ENCODE measurements at places on chromosomes 7 and 10.

GRCh38 chr10:32516567-32517495 lies 70.9 kb downstream of the CCDC7 start:
- DNase-seq = no peak

- DNase-seq = no peak
Measured at GRCh38 chr10:131915990-131916766, 15.4 kb downstream of the PPP2R2D start.

DNA sequence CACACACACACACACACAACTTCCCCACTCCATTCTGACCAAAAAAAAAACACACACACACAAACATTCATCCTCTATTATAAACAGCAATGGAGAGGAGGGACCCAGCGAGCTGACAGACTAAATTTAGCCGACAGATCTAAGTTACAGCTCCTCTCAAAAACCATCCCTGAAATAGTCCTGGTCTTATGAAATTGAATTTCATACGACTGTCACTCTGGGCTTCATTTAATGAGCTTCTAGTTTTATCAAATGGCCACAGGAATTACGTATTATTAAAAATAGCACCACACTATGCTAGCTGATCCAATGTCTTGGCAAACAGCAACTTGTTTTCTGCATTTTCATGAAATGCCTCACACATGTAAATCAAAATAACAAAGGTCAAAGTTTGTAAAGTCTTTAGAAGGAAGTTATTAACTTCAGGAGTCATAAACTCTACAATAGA lies 131.3 kb upstream of the ASAH2 start:
- no peak for DNase-seq

- no peak for DNase-seq
Measured at GRCh38 chr7:120091807-120092206, 181.2 kb upstream of the KCND2 start.

DNA sequence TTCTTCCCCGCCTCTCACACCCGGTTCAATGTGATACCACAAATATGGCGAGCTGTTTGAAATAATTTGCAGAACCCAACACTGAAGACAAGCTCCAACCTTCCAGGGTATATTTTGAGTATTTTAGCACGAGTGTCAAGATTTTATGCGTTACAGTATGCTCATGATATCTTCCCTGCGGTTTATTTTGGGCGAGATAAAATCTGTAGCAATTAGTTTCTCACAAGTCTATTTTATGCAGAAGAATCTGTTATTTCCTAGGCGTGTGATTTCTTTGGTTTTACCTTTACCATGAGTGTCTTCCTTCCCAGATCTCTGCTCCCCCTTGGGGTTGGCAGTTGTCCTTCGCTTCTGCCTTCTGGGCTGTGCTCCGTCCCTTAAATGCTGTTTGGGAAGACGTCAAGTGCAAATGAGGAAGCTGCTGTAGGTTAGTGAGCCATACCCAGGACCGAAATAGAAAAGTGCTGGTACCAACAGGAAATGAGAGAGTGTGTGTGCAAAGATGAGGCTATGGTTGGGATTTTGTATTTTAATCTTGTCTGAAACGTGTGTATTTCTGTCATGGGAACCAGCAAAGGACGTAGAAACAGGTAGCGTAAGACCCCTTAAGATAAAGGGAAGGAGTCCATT lies 299.8 kb downstream of the KLF6 start:
- DNase-seq = no peak

GRCh38 chr10:112526139-112526538 lies 79.1 kb downstream of the VTI1A start:
- no peak for DNase-seq

- DNase-seq = no peak
Measured at GRCh38 chr10:23643111-23643780, 204.4 kb downstream of the OTUD1 start.

- DNase-seq = no peak
Measured at GRCh38 chr10:100995181-100995580, 4.4 kb upstream of the LZTS2 start.

DNA sequence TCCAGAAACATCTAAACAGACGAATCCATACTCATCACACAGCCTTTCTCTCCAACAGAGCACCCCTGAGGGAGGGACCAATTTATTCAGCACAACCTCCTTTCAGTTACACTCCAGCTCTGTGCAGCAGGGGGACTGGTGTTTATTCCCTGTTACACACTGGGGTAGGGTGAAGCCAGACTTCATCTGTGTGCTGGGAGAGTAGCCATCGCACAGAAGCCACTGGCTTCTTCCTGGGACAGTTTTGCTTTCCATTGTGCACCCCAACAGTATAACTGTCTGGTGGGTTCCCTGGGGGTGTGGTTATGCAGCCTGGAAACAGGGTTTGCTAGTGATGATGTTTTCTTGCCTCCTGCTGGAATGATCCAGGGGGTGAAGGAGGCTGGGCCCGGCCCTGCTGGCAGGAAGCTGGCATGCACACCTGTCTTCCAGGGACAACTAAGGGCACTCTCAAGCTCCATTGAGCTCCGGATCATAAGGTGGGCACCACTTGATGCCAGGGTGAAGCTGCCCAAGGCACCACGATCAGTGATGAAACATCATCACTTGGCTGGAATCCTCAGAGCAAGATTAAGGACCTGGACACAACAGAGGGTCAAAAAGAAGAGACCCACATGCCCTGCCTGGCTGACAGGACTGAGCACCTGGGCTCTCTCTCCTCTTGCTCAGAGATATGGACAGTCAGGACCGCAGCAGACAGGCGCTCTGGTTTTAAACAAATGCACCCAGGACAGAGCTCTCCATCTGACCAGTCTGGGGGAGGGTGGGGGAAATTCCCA lies 293.2 kb downstream of the GRID1 start:
- DNase-seq = no peak

DNA sequence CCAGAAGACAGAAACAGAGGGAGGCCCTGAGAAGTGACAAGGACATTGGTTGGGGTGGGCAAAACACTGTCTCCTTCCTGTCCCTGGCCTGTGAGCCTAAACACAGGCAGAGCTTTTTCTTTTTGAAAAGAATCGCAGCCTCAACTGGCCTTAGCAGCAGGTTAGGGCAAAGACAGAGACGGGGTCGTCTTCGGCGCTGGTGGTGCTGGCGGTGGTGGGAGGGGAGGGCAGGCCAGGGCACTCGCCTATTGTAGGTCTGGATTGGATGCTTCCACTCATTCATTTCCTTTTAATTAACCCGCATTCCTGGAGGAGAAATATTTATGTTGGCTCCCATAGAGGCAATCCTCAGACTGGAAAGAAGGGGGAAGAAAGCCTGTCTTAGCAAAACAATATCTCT lies 22.6 kb downstream of the WNT8B start:
- no peak for DNase-seq

GRCh38 chr10:15859509-15859905 lies 800 bp downstream of the MINDY3 start:
- no peak for DNase-seq

GRCh38 chr7:73438547-73439409 lies 5.2 kb downstream of the FZD9 start:
- no peak for DNase-seq
